Activated CD4-positive, alpha-beta memory T cell treated with anti-CD3 and anti-CD28 coated beads, Interleukin-2, amount 10 ng/mL, durations not matched to agents 7 days and 5 days (primary cell): ENCODE measurements at places on chromosomes 4 and X.
A peak's percentile ranks its signal among the peaks of the same experiment; 100 is the strongest.

DNA sequence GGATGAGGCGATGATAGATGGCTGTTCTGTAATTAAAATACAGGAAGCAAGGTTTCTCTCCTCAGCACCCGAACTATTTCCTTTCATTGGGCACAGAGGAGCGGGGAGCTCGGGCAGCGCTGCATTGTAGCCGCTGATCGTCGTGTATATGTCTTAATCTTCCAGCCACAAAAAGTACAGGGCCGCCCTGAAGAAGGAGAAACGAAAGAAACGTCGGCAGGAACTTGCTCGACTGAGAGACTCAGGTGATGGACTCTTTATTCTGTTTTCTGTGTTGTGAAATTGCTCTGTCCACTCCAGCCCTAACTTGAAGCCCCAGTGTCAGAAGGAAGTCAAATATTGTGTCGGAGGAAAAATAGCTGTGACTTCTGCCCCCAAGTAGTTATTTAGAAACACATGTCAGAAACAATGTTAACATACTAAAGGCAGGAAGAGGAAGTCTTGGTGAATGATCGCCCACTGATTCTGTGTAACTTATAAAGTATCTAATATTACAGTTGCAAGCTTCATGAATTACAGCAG is 546 bp downstream of the ZRSR2 start:
- no peak for DNase-seq

- DNase-seq, result no peak
Observed at GRCh38 chr4:16271411-16271810, 45.1 kb upstream of the TAPT1 start.

GRCh38 chr4:129362691-129363274 is 266.8 kb downstream of the C4orf33 start:
- DNase-seq, result peak; percentile 48

DNA sequence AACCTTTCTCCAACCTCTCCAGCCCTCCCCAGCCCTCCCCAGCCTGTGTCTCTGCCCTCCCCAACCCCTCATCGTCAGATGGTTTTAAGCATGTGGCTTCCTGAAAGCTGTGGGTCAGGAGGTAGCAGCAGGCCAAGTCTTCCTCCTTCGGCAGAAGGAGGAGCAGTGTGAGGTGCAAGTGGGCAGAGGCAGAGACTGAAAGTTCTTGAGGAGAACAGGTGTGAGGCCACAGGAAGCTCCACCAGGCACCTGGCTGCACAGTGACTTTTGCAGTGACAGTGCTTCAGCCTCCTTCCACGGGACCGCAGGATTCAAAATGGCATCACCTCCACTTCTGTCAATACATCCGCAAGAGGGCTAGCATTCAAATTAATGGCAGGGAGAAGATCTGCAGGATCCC is 203.9 kb upstream of the LEF1 start:
- DNase-seq, result peak; percentile 34

DNA sequence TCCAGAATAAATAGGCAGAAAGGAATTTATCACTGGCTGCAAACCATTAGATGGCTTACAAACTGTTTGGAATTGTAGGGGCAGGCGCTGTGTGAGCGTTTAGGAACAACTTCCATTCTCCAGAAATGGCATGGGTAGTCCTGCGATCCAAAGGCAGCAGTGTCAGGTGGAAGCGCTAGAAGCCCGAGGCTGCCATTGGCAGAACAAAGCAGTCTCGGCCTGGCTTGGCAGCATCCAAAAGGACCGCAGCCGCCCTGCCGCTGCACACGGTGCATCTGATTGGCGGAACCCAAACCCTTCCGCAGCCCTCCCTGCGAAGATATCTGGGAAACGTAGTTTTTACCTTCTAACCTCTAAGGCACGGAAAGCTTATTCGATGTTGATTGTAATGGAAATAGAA is 23.6 kb upstream of the YTHDC1 start:
- DNase-seq, result peak; percentile 65

GRCh38 chr4:103197765-103198110 is 405 bp downstream of the CENPE start:
- DNase-seq, result no peak

GRCh38 chrX:10602646-10603045 is 17.7 kb downstream of the MID1 start:
- no peak for DNase-seq

- no peak for DNase-seq
Observed at GRCh38 chr4:28073860-28074555, 1213.4 kb downstream of the STIM2 start.

DNA sequence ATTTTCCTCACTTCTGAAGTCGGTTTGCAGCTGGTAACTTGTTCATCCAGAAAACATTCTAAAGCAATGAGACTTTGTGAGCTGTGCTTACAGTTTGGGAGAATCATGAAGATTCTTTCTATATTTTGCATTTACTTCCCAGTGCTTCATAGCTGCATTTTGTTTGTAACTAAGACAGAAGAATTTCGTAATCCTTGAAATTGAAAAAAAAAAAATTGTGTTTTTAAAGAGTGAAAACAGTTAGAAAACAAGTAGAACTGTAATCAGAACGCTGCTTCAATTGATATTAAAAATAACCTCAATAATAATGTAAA is 392.4 kb downstream of the UNC5C start:
- no peak for DNase-seq

DNA sequence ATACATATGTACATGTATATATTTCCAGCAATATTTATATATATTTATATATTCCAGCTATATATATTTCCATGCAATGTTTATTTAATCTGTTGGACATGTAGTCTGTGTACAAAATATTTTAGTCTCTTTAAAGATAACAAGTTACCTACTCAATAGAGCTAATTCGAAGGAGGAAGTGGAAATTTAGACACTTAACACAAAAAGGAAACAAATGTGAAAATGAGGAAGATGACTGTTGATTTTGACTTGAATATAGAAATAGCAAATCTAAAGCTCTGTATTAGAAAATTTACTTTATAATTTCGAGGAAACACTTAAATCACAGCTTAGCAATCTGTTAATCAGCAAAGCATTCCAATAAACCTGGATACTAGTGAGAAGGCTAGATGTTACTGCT is 1064.4 kb downstream of the PCDH7 start:
- DNase-seq, result no peak
